Lower lobe of right lung (tissue), 2 donors: ENCODE measurements at places on chromosomes 3 and 15.

DNA sequence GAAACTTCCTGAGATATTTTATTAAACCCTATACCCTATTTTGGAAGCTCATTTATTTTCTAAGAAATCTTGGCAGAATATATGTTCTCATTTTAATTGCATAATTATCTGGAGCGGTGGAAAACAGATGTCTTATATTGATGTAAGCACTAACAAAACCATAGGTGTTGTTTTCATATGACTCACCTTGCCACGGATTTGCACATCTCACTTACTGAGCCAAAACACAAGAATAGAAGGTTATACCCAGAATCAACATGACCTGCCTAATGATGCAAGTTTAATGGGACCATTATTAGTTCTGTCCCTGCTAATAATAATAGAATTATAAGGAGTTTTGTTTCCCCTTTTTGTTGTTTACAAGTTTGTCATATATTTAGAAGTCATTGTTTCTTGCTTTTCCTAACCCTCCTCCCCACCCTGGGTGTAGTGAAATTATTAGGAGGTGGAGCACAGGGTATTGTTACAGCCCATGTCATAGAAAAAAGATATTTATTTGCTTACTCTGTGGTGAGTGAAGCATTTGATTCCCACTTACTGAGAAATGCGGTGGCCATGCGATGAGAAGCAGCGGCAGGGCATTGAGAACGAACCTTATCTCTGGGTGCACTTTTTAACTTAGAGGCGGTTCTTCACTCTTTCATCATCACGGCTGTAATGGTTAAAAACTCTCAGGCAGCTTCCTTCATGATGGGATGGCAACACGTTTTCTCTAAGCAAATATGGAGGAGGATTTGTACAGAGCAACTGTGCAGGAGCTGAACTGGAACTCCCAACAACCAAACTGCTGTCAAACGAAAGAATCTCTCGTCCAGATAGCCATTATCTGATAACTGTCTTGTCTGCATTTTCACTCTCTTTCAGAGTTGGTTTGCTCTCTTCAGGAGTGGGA is 521 bp downstream of the IL5RA start:
- no peak for DNase-seq

DNA sequence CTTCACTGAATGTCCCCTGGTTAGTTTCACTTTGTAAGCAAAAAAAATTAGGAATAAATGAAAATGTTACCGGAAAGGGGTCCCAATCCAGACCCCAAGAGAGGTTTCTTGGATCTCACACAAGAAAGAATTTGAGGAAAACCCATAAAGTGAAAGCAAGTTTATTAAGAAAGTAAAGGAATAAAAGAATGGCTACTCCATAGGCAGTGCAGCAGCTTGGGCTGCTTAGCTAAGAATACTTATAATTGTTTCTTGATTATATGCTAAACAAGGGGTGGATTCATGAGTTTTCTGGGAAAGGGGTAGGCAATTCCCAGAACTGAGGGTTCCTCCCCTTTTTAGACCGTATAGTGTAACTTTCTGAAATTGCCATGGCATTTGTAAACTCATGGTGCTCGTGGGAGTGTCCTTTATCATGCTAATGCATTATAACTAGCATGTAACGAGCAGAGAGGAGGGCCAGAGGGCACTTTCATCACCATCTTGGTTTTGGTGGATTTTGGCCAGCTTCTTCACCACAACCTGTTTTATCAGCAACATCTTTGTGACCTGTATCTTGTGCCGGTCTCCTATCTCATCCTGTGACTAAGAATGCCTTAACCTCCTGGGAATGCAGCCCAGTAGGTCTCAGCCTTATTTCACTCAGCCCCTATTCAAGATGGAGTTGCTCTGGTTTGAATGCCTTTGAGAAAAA is 41.0 kb upstream of the CMSS1 start:
- DNase-seq, result no peak

- DNase-seq, result no peak
Measured at GRCh38 chr3:180063783-180064182, 27.0 kb upstream of the PEX5L start.

GRCh38 chr3:58900386-58900785 is 149.4 kb downstream of the CFAP20DC start:
- no peak for DNase-seq

DNA sequence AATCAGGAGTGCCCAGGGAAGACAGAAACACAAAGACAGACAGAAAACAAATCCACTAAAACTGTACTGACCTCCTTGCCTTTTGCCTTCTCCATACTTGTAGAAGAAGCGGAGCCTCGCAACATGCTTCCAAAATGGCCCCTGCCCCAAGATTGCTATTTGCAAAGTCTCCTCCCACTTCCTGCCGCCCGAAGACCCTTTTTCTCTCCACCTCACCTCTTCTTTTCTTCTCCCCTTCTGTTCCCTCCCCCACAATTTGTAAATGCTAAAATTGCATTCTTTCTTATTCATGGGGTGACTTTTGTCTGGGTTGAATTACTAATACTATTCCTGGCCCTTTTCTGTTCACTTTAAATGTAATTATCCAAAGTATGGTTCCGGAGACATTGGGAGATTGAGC is at the start of gene DPPA4:
Gene DPPA4 (minus strand): TSS at position 154 of the 400 bp plus-strand sequence. CDS start 29 bp downstream, at position 125.
- DNase-seq, result no peak

DNA sequence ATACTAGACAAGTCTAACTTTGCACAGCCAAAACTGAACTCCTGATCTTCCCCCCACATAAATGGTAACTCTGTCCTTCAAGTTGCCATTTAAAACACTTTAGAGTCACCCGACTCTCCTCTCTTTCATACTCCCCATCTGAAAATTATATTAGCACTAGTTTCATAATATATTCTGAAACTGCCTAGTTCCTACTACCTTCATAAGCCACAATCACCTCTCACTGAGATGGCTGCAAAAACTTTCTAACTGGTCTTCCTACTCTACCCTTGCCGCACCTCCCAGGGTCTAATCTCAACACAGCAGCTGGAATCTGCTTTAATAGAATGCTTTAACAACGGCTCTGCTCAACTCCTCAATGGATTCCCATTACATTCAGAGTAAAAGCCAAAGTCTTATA is 55.0 kb downstream of the GLB1 start:
- DNase-seq, result no peak

- DNase-seq, result peak; percentile 38
Measured at GRCh38 chr3:128483657-128484403, 9.2 kb downstream of the GATA2 start.

DNA sequence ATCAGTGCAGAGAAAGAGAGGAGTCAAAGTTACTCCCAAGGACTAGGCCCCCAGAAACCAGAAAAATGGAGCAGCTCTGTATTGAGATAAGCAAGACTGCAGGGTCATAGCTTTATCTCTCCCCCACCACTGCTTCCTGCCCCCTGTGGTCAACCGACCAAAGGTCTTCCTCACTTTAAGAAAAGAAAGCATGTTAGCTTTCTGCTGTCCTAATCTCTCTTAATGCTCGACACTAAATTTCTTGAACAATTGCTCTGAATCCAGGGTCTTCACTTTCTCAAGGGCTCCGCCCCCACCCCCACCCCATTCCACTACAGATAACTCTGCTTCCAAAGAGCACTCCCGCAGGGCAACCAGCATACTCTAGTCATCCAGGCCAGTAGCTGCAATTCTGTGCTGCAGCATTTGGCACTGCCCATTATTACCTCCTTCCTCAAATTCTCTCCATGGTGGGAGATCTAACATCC is 31.9 kb downstream of the TNIK start:
- DNase-seq, result no peak

DNA sequence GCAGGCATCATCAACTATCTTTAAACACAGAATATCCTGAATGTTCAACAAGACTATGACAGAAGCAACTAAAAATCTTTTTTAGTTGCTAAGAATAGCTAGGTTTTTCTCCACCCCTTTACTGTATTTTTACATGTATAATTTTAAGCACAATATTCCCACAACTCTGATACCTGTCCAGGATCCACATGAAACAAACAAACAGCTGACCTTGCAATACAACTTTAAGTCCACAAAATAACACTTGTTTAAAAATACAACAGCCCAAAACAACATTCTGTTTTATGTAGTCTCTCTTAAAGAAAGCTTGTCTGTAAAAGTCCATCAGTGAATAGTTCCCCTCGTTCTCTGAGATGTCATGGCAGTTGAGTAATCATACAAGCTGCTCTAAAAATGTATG is 41.1 kb downstream of the IFT57 start:
- no peak for DNase-seq

DNA sequence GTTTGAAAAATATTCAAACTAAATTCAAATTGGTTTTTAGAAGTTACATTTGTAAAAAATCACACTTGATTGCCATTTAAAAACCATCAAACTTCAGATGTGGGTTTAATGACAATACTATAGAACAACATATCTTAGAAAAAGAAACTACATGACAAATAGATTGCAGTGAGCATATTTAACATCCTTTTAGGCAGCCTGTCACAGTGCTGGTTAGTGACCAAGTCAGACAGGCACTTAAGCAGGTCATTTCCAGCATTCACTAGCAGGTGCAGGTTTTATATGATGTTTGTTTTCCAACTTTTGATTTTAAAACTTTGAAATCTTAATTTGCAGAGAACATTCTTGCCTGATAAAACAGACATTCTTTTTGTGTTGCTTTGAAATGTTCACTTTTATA is 115.7 kb downstream of the MBNL1 start:
- DNase-seq, result no peak

DNA sequence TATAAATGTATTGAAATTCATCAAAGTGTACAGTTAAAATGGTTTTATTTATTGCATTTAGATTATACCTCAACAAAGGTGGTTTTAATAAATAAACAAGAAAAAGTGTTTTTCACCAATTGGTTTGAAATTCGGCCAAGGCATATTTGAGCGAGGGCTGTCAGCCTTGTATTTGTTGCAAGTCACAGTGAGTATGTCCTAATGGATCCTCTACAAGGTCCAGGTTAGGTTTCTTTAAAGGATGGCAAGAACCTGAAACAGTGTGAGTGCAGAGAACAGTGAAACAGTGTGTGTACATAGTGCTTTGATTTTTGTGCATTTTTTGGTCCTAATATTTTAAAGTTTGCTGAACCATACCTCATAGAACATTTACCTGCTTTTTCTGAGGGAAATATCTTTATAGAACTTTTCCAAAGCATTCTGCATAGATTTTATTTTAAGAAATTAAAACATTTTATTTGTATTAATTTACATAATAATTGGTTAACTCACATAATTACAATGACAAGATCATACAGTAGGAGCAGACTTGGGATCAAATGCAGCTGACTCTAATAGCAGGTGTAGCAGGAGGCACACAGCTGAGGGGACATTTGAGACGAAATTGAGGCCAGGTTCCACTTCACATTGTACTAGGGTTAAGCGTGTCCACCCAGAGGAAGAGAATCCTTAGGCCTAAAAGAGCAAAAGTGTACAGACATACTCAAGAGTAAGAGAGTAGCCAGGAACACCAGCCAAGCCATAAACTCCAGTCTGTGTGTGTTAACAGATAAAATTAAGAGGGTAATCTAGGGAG is 428.8 kb upstream of the TPRG1 start:
- DNase-seq, result no peak

GRCh38 chr3:67578416-67578815 is 76.0 kb downstream of the SUCLG2 start:
- no peak for DNase-seq

DNA sequence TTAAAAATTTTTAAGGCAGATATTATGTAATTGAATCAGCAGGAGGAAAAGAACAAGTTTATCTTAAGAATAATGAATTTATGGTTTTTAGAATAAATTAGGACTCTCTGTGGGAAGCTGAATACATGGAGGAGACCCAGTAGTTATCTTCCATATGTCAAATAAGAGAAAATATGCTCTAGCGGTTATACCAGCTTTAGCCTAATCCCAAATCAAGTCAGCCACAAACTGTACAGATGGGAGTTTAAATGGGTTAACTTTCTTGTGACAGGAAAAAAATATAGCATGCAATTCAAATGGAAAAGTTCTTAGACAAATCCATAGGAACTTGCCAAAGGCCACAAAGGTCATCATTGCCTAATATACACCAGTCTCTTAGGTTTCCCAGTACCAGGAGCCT is 84.3 kb downstream of the TTBK2 start:
- no peak for DNase-seq

DNA sequence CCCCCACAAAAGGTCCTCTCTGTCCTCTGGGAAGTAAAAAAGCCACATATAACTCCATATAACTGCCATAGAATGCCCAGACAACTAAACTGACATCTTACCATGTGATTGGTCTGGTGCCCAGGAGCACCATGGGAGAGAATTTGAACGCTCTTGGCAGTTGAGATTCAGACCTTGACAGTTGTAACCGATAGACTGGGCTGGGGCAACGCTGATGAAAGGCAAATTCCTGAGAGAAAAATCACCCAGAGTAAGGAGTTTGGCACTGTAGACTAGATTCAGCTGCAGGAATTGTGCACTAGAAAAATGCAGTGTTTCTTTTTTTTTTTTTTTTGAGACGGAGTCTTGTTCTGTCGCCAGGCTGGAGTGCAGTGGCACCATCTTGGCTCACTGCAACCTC is 240.5 kb downstream of the SOX2 start:
- DNase-seq, result no peak

DNA sequence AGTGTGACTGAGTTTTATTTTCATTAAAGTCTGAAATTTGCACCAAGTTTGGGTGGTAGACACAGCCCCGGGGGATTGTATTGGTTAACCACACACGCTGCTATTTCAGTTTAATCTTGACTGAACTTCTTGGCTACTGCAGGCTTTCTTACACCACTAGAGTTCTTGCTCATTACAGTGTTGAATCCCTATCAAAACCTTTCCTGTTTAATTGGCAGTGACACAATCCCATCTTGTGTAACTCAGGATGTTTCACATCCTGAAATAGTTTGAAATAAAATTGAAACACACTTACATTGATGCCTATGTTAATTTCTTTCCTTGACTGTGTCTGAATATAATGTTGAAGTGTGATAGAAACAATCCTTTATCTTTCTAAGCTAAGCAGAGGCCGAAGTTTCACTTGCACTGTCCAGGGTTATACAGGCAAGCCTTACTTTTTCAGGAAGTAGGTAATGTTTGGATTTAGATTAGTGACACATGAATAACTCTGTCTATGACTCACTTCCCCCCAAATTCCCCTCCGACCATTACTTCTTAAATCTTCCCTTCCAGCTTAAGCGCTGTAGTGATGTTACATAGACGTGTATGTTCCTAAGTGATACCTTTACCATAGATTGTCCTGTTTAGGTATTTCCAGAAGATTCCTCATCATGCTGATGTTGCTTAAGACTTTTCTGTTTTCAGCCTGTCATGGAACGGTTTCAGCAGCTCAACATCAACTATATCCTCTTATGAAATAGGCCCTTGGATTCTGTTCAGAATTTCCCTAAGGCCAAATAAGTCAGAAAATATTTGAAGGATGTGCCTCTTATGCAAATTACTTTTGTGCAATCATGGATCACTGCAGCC is 16.8 kb downstream of the ATG7 start:
- DNase-seq, result no peak

GRCh38 chr3:126465928-126466544 is 9.7 kb downstream of the ZXDC start:
- peak; percentile 87 for DNase-seq

- DNase-seq, result no peak
Measured at GRCh38 chr15:36024031-36024688, 478.2 kb upstream of the DPH6 start.

GRCh38 chr15:60903211-60903610 is 325.9 kb downstream of the RORA start:
- no peak for DNase-seq

- DNase-seq, result no peak
Measured at GRCh38 chr3:89808680-89809197, 701.3 kb downstream of the EPHA3 start.
